Stimulated activated CD8-positive, alpha-beta memory T cell treated with anti-CD3 and anti-CD28 coated beads, Interleukin-7, amount 100 ng/mL, for 1 hour (primary cell): ENCODE measurements at places on chromosomes 4 and X.

GRCh38 chr4:117284736-117285135, 199.4 kb upstream of the TRAM1L1 start:
- no peak for DNase-seq

GRCh38 chr4:170414961-170415360, 325.2 kb upstream of the AADAT start:
- no peak for DNase-seq

DNA sequence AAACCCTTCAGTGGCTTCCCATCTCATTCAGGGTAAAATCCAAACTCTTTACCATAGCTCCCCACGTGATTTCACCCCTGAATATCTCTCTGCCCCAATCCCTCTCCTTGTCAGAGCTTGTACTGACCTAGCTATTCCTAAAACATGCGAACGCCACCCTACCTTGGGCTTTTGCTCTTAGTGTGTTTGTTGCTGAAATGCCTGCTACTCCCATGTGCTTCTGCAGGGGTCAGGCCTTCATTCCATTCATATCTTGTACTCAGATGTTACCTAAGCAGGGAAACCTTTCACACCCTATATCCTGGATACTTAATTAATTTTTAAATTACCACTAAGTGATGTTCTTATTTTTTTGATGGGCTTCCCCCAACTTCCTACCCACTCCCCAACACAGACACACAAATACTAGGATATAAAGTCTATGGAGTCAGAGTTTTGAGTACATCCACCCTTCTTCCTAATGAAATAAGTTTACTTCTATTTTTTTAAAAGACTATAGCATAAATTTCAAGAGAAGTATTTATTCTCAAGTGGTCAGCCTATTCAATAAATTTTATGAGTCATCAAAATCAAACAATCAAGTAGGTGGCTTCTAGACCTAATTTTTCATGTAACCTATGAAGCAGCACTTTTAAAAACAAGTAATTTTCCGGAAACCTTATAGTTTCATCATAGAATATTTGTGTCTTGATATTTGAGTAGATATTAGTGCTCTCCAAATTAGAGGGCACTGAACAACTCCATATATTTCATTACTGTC, 189.4 kb downstream of the RAPGEF2 start:
- DNase-seq: no peak

DNA sequence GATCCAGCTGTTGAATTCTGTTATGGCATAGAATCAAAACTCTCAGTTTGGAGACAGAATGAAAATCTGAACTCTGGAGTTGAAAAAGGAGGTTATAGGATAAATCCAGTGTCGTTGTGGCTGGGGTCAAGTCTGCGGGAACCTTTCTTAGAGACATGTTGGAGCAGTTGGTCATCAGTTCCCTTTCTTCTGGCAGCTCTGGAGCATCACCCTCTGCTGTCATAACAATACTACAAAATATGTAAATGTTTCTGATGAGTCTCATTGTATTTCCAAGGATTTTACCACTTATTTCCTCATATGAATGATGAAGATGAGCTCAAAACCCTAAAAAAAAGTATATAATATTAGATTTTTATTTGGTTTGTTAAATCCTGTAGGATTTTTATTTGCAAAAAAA, 7.5 kb downstream of the TLR10 start:
- DNase-seq: no peak

- DNase-seq: peak; percentile 65
Observed at GRCh38 chr4:1055721-1056590, 44.5 kb downstream of the FGFRL1 start.
